ENCODE measurements at places on chromosomes 7 and 10. TPM values are rescaled to one million over a fixed set of nuclear protein-coding genes. Genes with fewer than 3 reads are reported as not detected.
A peak's percentile ranks its signal among the peaks of the same experiment; 100 is the strongest.

Gene PDK4
- total RNA-seq = 3,628 TPM

Gene ECD
- 22.8 TPM for total RNA-seq

Gene UCN3
- total RNA-seq = not detected

Gene DNAJC12
- 15.0 TPM for total RNA-seq

Gene GJD4
- not detected for total RNA-seq

Gene FGFBP3
- 2.0 TPM for total RNA-seq

Gene A1CF
- 0.20 TPM for total RNA-seq

GRCh38 chr10:32960022-32960421 is 2.0 kb upstream of the ITGB1 start:
- H3K4me3 ChIP-seq = no peak overlapping the region
- H3K4me1 ChIP-seq = peaks cover 47% of the 10 kb centered on the region
- H3K36me3 ChIP-seq = no peaks in the 10 kb centered on the region
- DNase-seq = no peak

DNA sequence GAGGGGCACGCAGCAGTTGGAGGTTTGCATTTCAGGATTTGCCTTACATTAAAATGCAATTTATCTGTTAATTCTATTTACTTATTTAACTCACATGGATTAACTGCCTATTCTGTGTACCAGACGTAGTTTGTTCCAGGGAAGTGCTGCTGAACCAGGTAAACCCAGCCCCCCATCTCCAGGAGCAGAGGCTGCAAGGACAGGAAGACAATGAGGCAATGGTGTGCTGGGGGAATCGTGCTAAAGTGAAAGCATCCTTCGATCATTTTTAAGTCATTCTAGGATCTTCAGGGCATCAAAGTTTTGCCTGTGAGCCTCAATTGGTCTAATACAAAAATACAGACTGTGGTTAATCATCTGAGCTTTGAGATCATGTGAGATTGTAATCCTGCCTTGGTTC is 166.4 kb downstream of the DNAJB6 start:
- no peak overlapping the region for H3K27ac ChIP-seq
- peaks cover 13% of the 10 kb centered on the region for H3K27me3 ChIP-seq
- H3K36me3 ChIP-seq = no peaks in the 10 kb centered on the region
- no peaks in the 10 kb centered on the region for H3K4me1 ChIP-seq
- H3K4me3 ChIP-seq = peak overlapping the region; percentile 16
- DNase-seq = no peak

DNA sequence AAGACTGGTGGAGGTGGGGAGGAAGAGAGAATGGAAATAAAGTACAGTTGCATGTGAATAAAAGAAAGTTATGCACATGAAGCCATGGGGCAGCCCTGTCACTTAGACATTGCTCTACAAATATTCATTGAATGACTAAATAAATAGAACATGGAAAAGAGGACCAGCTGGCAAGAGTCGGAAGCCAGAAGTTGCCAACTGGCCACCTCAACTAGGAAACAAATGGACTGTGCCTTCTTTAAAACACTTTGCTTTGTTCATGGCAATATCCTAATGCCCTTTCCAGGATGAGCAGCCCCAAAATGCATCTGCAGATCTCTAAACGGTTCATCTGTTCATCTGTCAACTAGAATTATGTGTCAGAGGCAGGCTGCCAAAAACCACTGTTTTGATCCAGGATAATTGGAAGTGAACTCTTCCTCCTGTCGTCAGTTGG is 157.3 kb downstream of the NOC3L start:
- H3K36me3 ChIP-seq = no peaks in the 10 kb centered on the region
- H3K27me3 ChIP-seq = no peaks in the 10 kb centered on the region
- H3K4me1 ChIP-seq = peaks cover 3% of the 10 kb centered on the region
- H3K4me3 ChIP-seq = no peak overlapping the region
- no peak for DNase-seq

DNA sequence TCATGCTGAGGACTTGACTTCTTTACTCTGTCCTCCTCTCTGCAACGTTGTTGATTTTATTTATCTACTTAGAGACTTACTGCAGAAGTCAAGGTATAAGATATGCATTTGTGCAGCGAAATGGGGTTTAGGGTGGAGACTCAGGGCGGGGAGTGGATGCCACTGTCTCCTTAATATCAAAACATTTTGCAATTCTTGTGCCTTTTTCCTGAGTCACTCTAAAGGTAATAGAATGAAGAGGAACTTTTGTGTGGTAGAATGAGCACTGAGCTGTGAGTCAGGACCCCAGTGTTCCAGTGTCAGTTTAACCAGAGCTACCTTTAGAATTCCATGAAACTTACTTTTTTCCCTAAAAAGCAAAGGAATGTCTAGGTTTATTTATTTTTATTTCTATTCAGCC is 78.2 kb downstream of the VTI1A start:
- H3K27me3 ChIP-seq = no peaks in the 10 kb centered on the region
- no peaks in the 10 kb centered on the region for H3K36me3 ChIP-seq
- H3K4me3 ChIP-seq = no peak overlapping the region
- H3K4me1 ChIP-seq = no peaks in the 10 kb centered on the region
- no peak overlapping the region for H3K27ac ChIP-seq
- DNase-seq = no peak

DNA sequence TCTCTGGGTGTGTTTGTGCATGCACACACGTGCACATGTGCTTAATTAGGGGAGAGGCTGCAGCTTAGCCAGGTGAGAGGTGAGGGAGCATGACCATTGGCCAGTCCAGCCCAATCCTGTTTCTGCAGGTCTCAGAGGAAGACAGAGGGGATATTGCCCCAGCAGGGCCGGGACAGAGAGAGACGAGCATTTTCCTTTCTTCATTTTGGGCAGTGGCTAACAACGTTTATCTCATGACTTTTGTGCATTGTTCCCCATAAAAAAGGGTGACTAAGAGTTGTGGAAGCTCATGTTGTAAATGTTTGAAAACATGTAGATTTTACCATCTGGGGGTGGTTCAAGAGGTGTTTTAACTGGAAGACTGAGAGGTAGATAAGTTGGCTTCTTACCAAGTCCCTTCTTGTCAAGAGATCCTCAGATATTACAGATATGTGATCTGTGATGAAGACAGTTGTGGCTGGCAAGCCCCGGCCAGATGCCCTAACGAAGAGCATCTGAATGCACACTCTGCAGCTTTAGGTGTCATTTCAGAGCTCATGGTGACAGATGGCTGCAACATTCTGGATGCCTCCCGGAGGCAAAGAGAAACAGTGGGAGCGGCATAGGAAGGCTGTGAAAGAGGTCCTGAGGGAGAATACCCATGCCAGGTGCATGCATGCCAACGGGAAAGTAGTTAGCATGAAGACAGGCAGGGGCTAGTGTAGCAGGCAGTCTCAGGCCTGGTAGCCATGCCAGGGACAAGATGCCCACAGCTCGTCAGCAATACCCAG is 16.7 kb upstream of the DMBT1 start:
- no peaks in the 10 kb centered on the region for H3K27me3 ChIP-seq
- H3K36me3 ChIP-seq = no peaks in the 10 kb centered on the region

- no peaks in the 10 kb centered on the region for H3K27me3 ChIP-seq
- H3K27ac ChIP-seq = no peak overlapping the region
- H3K36me3 ChIP-seq = no peaks in the 10 kb centered on the region
- H3K4me3 ChIP-seq = no peak overlapping the region
Measured at GRCh38 chr10:53955091-53955490, 845.9 kb downstream of the PCDH15 start.

DNA sequence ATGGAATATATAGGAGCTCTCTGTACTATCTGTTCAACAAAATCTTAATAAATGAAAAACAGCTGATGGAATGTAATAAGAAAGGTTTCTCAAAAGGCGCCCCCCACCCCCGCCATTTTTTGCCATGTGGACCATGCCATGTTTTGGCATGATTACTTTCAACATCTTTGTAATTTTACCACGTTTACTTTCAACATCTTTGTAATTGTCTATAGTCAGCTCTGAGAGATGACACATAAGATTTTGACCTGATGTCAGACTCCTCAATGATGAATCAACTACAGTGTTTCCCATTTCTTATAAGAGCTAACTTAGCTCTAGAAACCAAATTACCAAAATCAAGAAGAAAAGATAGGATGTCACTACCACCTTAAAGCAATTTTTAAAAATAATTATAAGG is 144.9 kb upstream of the AHR start:
- no peak for DNase-seq
- H3K36me3 ChIP-seq = no peaks in the 10 kb centered on the region
- no peaks in the 10 kb centered on the region for H3K4me1 ChIP-seq
- H3K4me3 ChIP-seq = no peak overlapping the region
- no peak overlapping the region for H3K27ac ChIP-seq

DNA sequence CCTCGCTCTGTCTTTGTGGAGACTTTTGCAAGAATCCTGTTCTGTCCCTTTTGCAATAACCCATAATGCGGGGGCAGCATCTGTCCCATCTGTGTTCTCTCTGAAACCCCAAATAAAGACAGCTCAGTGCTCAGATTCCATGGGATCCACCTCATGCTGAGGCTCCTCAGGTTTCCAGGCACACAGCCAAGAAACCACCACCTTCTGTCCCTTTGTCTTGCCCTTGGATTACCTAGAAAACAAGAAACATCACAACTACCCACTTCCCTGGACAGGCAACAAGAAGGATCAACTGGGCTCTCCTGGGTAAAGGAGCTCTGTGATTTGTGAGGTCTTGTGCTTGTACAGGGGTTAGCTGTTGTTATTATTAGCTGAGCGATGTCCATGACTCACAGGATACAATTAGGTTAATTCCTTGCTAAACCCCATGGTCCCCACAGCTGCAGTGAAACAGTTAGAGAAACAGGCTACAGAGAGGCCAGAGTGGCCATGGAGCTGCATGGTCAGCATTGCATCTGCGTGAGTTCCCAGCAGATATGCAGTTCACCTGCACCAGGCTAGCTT is 50.2 kb downstream of the CXCL12 start:
- H3K4me1 ChIP-seq = peaks cover 49% of the 10 kb centered on the region
- no peaks in the 10 kb centered on the region for H3K27me3 ChIP-seq
- H3K27ac ChIP-seq = peak overlapping the region; percentile 96

DNA sequence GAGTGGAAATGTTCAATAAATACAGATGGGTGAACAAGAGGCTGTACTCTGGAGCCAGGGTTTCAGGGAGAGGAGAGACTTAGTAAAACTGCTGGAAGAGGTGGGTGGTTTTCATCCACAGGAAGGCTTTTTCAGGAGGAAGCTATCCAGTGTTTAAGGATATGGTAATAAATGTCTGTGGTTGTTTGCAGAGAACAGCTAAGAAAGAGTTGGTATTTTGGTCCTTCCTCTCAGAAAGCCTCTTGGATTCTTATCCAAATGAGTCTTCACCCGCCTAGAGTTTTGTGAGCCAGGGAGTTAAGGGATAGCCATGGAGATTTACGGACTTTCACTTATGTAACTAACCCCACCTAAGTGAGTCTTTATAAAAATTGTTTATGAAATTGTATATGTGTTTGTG is 95.7 kb downstream of the GNAI1 start:
- no peak for DNase-seq
- no peak overlapping the region for H3K27ac ChIP-seq
- no peaks in the 10 kb centered on the region for H3K4me1 ChIP-seq
- H3K36me3 ChIP-seq = no peaks in the 10 kb centered on the region
- no peaks in the 10 kb centered on the region for H3K27me3 ChIP-seq

- no peaks in the 10 kb centered on the region for H3K36me3 ChIP-seq
- peak overlapping the region; percentile 68 for H3K27ac ChIP-seq
- H3K27me3 ChIP-seq = no peaks in the 10 kb centered on the region
- DNase-seq = no peak
- H3K4me1 ChIP-seq = peaks cover 18% of the 10 kb centered on the region
Measured at GRCh38 chr7:106071356-106071998, 40.6 kb downstream of the SYPL1 start.

- no peak overlapping the region for H3K4me3 ChIP-seq
- H3K27ac ChIP-seq = no peak overlapping the region
- no peaks in the 10 kb centered on the region for H3K27me3 ChIP-seq
- DNase-seq = no peak
Measured at GRCh38 chr10:104020020-104020419, 53.1 kb downstream of the SLK start.

- H3K4me3 ChIP-seq = no peak overlapping the region
- no peak overlapping the region for H3K27ac ChIP-seq
- no peaks in the 10 kb centered on the region for H3K4me1 ChIP-seq
- DNase-seq = no peak
- no peaks in the 10 kb centered on the region for H3K36me3 ChIP-seq
Measured at GRCh38 chr10:34413756-34414587, 401.1 kb downstream of the PARD3 start.

GRCh38 chr10:51251110-51251509 is 176.8 kb downstream of the PRKG1 start:
- H3K27me3 ChIP-seq = no peaks in the 10 kb centered on the region
- H3K27ac ChIP-seq = no peak overlapping the region
- H3K4me3 ChIP-seq = no peak overlapping the region
- H3K4me1 ChIP-seq = peaks cover 19% of the 10 kb centered on the region
- no peak for DNase-seq

- H3K27ac ChIP-seq = peak overlapping the region; percentile 92
- H3K4me3 ChIP-seq = peak overlapping the region; percentile 3
- no peaks in the 10 kb centered on the region for H3K27me3 ChIP-seq
- H3K36me3 ChIP-seq = no peaks in the 10 kb centered on the region
- DNase-seq = peak; percentile 76
Measured at GRCh38 chr7:101862280-101863220, 45.1 kb downstream of the CUX1 start.

DNA sequence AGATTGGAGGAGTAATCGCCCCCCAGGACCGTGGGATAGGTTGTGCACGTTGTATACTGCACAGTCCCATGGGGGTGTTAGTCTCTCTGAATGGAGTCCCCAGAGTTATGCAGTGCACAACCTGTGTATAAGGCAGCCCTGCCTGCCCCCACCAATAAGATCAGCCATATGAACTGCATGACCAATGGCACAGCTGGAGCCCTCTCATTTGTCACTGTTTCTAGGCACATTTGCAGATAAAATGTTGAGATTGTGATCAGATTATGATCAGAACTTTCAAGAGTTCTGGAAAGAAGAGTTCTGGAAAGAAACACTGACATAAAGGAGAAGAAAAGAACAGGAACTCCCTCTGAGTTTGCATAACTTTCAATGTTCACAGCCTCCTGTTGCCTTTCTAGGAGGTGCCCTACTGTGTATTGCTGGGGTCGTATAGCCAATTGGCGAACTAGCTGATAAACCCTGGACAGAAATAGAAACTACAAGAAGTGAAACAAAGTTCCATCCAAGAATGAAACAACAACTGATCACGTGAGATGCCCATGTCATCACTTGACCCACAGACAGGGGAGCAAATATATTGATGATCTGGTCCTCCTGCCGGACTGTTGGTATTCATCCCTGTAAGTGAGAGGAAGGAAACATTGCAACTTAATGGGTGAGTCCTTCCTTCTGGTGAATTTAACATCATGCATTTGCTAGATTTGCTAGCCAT is 49.6 kb upstream of the TOMM7 start:
- DNase-seq = no peak
- peaks cover 6% of the 10 kb centered on the region for H3K4me1 ChIP-seq
- no peak overlapping the region for H3K4me3 ChIP-seq
- no peaks in the 10 kb centered on the region for H3K36me3 ChIP-seq
- no peak overlapping the region for H3K27ac ChIP-seq
- no peaks in the 10 kb centered on the region for H3K27me3 ChIP-seq

DNA sequence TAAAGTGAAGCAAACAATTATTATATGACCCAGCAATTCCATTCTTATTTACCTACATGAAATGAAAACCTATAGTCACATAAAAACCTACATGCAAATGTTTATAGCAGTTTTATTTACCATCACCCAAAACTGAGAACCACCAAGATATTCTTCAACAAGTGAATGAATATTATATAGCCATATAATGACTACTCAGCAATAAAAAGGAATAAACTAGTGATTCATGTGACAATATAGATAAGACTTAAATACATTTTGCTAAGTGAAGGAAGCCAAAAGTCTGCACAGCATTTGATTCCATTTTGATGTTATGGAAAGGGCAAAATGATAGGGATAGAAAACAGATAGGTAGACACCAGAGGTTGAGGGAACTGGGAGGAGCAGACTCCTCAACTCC is 31.7 kb downstream of the PODXL start:
- DNase-seq = no peak
- H3K4me1 ChIP-seq = peaks cover 22% of the 10 kb centered on the region
- no peaks in the 10 kb centered on the region for H3K36me3 ChIP-seq
- no peak overlapping the region for H3K4me3 ChIP-seq
- H3K27ac ChIP-seq = peak overlapping the region; percentile 14

All from gastrocnemius medialis (tissue), 4 donors.